ENCODE measurements at places on chromosomes 4 and X. TPM values are rescaled to one million over a fixed set of nuclear protein-coding genes. Genes with fewer than 3 reads are reported as not detected.

- DNase-seq, result no peak
Observed at GRCh38 chr4:104457308-104457981, 37.2 kb downstream of the CXXC4 start.

DNA sequence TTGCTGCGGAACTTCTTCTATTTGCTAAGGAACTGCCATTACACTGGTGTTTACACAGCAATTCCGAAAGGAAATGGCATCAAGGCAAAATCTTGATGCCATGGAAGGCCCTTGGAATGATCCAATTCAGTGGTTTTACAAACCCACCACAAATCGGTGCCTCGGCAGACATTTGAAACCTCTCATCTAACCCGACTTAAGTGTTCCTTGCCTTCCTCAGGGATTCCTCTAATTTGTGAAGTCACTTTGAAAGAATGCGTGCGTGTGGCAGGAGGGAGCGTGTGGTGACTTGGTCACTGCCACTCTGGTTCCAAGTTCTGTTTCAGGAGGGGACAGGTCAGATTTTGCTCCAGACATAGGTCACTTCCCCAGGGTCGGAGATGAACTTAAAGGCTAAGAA lies 4.8 kb downstream of the NOP14 start:
- DNase-seq, result no peak

DNA sequence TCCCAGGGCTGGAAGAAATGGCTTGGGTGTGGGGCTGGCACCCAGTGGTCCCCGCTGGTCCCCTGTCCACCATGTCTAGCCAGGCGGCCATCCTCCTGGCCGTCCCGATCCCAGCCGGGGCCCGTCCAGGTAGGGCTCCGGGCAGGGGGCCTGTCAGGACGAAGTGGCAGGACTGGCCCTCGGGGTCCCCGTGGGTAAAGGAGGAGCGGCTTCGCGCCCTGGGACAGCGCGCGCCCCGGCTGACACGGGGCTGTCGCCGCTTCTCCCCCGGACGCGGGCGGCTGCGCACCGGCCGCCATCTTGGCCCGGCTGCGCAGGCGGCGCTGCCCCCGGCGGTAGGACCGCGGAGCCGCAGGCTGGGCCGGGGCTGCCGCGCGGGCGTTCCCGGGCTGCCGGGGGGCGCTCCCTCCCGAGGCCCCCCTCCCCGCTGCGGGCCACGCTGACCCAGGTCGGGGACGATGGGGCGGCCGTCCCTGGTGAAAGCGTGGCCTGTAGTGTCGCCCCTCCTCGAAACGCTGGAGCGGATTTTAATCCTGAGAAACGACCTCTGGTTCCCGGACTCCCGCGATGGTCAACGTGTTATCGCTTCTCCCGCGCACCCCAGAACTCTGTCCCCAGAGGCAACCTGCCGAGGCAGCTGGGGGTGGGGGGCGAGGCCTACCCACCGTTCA lies 60.4 kb upstream of the BCOR start:
- no peak for DNase-seq

DNA sequence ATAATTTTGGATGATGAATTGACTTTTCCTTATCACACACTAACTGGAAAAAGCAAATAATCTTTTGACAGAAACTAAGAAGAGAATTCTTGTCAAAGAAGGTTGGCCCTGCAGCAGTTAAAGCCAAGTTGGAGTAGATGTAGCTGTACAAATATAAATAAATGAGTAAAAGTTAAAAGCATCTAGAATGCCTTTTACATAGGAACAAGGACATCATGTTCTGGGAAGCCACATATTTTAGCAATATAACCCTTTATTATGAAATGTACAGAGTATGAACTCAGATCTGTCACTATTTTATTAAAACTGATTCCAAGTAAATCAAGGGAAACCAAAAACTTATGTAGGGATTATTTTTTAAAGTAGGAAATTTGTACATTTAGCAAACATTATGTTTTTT lies 269.4 kb upstream of the FAT4 start:
- no peak for DNase-seq

SPATA18 gene
- 0.11 TPM for polyA plus RNA-seq

DNA sequence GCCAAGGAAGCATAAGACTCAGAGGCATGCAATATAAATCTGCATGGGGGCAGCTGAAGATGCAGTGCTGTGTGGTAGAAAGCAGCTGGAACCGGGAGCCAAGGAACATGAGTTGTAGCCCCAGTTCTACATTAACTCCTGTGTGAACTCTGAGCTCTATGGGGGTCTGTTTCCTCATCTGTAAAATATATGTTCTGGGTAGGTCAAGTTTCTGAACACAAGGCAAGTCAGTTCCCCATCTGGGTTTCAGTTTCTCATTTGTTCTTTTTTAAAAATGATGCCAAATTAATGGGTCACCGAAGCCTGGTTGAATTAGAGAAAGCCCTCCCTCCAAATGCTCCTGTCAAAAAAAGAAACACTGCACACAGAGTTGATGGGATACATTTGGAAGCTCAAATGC lies 24.0 kb downstream of the UNC5C start:
- DNase-seq, result no peak

QDPR gene
- polyA plus RNA-seq, result 14.2 TPM

DNA sequence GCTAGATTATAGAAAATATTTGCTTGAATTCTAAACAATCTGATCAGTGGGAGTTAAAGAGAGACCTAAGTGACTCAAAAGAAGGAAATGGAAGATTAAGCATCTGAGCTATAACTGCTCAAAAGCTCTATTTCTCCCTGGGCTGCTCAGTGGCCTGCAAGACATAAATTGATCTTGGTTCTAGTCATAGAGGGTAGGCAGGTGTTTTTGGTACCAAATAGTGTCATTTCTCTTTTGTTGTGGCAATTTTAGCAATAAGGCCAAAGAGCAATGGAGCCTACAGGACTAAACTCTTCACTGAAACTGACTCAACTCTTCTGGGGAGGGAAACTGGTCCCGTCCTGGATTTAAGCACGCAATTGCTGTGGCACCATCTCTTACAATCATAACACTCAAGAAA lies 33.9 kb upstream of the BMP2K start:
- no peak for DNase-seq

HSFX3 gene
- polyA plus RNA-seq, result not detected
